ENCODE measurements at places on chromosomes 16 and 17.

DNA sequence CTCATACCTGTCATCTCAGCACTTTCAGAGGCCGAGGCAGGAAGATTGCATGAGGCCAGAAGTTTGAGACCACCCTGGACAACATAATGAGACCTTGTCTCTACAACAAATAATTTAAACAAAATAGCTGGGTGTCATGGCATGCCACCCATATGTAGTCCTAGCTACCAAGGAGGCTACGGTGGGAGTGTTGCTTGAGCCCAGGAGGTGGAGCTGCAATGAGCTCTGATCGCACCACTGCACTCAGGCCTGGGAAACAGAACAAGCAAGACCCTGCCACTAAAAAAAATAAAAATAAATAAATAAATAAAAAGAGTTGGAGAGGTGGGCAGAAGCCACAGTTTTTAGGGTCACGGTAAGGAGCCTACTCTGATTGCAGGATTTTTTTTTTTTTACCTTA is 136.0 kb downstream of the TANC2 start:
- DNase-seq = no peak

- no peak for DNase-seq
Observed at GRCh38 chr17:75159196-75160031, 5.1 kb upstream of the JPT1 start.

- DNase-seq = no peak
Observed at GRCh38 chr16:88430185-88430523, 22.9 kb upstream of the ZFPM1 start.

GRCh38 chr17:40699853-40700252 is 3.7 kb downstream of the KRT24 start:
- peak; percentile 36 for DNase-seq

DNA sequence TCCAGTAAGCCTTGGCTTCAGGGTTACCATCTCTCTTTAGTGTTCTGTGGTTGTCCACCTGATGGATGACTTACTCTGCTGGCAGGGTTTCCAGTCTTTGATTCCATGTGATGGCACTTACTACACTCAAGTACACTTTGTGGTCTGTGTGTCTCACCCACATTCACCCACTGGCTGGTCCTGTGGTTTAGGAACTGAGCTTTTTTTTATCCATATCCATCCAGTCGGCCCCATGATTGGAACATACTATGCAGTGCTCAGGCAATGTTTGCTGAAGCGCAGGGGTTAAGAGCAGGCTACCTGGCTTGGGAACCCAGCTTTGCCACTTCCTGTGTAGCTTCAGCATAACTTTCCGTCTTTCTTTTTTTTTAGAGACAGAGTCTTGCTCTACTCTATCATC is 2.8 kb upstream of the FUS start:
- no peak for DNase-seq

DNA sequence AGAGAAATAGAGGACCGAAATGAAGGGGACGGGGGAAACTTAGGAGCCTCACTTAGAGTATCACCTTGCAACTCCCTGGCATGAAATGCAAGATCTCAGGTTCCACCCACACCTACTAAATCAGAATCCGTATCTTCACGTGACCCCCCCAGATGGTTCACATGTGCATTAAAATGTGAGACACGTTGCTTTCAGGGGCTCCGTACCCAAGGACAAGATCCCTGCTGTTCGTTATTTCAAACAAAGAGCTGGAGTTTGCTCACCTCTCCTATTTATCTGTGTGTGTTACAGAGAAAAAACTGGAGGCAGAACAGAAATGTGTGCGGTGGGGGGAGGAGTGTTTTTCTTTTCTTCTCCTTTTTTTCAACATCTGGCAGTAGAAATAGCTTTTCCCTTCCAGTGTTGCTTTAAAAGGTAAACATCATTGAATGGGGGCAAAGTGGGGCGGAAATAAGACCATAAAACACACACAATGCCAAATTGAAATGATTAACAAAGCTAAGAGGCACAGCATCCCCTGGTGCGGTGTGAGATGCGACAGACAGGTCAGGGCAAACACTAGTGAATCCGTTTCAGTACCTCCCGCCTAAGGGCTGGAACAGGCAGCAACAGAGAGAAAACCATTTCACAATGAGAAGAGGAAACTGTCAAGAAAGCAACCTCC is 145.4 kb downstream of the SOX9 start:
- no peak for DNase-seq

- DNase-seq = no peak
Observed at GRCh38 chr16:20102021-20102420, 28.3 kb upstream of the GPR139 start.

DNA sequence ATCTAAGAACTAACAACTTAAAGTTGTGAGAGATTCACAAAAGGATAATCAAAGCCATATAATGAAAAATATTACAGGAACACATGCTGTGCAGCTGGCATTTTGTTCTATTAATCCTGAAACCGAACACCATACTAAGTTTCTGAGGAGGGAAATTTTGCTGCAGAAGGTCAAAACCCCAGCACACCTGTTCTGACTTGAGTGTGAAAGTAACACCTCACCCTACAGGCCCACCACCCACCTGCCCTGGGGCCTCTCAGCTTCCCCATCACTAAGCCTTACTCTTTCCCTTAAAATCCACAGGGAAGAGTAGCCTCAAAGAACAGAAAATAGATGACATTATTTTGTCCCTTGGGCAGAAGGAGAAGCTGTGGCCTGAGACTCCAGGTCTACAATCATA is 44.8 kb downstream of the STAT5A start:
- DNase-seq = no peak

GRCh38 chr16:48367441-48368049 is 17.7 kb downstream of the SIAH1 start:
- no peak for DNase-seq

DNA sequence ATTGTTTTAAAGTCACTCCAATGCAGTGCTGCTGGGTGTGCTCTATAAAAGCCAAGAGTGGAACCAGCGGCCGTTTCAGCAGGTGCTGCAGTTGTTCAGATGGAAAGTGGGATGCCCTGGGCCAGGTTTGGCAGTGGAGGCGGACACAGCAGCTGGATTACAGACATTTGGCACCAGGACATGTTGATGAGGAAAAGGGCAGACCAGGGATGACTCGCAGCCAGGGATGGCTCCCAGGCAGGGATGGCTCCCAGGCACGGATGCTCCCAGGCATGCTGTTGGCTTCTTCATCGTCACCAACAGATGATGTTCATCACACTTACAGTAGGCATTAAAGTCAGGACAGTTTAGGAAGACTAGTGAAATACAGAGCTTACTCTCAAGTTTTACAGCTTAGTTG is 10.0 kb downstream of the GAN start:
- no peak for DNase-seq

DNA sequence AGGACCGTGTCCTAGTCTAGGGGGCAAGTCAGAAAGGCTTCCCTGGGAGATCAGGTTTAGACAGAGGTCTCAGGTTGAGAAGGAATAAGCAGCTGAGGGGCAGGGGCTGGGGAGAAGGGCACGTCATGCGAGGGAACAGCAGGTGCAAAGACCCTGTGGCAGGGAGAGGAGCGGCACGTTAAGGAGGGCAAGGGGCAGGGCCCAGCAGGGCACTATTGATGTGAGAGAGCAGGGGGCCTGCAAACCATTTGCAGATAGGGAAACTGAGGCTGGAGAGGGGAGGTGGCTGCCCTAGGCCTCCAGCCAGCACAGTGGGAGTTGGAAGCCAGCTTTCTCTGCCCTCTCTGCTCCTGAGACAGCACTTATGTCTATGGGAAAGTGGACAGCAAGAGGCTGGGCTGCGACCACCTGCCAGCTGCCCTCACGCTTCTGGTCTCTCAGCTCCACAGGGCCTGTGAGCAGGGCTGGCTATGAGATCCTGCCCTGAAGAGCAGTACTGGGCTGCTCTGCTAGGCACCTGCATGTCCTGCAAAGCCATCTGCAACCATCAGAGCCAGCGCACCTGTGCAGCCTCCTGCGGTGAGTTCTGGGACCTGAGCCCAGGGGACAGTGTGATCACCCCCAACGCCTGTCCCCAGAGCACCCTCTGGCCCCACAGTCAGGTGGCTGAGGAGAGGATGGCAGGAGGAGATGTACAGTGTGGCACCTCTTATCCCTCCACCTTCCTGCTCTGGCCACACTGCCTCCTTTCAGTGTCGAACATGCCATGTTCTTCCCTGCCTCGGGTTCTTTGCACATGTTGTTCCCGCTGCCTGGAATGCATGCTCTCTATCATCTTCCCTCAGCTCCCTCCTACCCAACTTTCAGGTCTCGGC is 61.5 kb downstream of the USP22 start:
- no peak for DNase-seq

GRCh38 chr17:68398691-68399637 is 58.3 kb downstream of the WIPI1 start:
- DNase-seq = peak; percentile 71

DNA sequence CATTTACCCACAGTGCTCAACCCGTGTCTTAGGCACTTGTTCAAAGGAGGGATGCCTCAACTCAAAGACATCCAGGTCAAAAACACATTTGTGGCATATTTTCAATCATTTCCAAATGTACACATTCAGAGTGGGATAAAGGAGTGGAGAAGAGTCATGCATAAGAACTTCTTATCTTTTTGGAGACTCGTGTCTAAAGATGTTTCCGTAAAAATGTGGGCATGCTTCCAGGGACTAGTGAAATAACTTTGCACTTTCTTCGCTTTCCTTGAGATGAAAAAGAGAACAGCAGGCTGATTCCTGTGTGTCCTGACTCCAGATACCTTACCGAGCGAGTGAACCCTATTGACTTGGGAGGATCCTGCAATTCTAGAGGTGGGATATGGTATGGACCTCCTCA is 256.6 kb upstream of the KCNJ16 start:
- no peak for DNase-seq

DNA sequence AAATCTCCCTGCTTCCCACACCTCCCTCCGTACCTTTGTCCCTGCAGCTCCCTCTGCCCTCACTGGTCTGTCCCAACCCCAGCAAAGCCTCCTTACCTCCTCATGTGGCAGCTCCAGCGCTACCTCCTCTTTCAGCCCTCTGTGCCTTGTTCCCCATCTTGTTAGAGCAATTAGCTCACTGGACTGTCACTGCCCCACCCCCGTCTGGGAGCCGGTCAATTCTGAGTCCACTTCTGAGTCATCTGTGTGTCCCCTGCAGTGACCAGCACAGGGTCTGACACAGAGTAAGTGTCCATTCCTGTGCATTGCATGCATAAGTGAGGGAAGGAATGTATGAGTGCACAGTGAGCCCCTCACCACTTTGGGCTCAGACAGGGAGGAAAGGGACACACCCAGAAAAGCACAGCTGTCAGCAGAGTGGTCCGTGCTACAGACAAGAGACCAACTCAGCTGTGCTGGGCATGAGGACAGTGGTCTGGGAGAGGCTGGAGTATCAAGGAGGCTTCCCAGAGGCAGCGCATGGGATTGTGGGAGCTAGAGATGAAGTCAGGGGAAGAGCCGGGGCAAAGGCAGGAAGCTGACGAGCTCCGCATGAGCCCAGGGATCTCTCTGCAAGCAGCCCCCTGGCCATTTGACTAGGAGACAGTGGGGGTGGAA is 45.9 kb downstream of the PITPNM3 start:
- peak; percentile 33 for DNase-seq

DNA sequence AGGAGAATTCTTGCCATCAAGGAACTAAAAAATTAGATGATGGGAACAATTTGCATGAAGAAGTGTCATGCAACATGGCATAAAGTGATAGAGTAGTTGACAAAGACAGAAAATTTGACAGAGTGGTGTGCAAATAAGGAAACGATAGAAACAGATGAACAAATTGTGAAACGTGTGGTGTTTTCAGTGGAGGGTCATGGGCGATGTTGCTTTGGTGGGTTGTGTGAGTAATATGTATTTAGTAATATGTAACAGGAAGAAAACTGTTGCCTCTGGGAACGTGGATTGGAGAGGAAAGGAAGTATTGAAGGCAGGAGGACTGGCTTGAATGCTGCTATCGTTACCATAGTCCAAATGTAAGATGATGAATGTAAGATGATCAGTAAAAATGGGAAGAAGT is 3.6 kb downstream of the COX10 start:
- no peak for DNase-seq

DNA sequence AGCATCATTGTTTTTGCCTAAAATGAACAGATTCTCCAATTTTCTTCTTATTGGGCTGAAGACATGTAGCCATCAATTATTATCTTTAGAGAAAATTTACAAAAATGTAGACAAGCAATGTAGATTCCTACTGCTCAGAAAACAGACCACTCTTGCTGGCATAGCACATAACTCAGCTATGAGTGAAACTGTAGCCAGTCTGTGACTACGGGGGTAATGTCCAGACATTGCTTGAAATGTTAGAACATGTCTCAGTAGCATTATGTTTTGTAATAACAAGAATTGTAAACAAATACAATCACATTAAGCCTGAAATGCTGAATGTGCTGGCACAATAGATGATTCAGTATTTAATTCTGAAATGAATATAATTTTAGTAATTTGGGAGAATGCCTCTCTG is 265.7 kb upstream of the KCNJ16 start:
- no peak for DNase-seq

- no peak for DNase-seq
Observed at GRCh38 chr17:35856603-35857002, 12.1 kb downstream of the HEATR9 start.

DNA sequence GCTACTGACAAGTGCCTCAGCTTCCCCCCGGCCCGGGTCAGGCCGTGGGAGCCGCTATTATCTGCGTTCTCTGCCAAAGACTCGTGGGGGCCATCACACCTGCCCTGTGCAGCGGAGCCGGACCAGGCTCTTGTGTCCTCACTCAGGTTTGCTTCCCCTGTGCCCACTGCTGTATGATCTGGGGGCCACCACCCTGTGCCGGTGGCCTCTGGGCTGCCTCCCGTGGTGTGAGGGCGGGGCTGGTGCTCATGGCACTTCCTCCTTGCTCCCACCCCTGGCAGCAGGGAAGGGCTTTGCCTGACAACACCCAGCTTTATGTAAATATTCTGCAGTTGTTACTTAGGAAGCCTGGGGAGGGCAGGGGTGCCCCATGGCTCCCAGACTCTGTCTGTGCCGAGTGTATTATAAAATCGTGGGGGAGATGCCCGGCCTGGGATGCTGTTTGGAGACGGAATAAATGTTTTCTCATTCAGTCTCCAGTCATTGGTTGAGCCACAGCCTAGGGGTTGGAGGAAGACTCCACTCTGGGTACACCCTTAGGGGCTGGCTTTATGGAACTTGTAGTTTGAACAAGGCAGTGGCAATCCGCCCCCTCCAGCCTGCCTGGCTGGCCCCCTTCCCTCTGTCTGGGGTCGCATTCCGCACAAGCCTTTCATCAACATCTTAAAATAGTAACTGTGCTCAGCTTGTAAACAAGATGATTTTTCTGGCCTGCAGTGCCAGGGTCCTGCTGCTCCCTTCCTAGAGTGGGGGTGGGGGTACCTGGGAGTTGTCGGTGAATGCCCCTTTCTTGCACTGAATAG is 4.1 kb downstream of the SYNGR2 start:
- DNase-seq = no peak

Data from retina (tissue), 1 donor.